ENCODE measurements at places on chromosomes 2 and 18. TPM values are rescaled to one million over a fixed set of nuclear protein-coding genes. Genes with fewer than 3 reads are reported as not detected.

GRCh38 chr2:207790898-207791297 lies 21.2 kb upstream of the FZD5 start:
- no peak for DNase-seq
- no peak overlapping the region for H3K27ac ChIP-seq
- H3K36me3 ChIP-seq = no peaks in the 10 kb centered on the region

DNA sequence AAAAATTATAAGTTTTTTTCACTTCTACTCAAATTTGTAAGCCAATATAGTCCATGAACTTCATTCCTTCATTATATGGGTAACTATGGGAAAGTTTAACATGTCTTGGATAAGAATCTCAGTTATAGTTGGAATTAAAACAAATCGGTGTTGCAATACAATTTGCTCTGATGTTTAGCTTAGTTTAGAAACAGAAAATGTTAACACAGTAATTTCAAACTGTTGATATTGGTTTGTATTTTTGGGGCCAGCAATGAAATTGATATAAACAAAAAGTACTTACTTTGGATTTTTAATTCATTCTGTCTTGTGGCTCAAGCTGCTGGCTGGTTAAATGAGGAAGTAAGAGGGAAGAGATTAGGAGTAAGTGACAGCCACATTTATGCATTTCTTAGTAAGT lies 368.5 kb upstream of the NT5C1B start:
- H3K27ac ChIP-seq = no peak overlapping the region
- H3K27me3 ChIP-seq = no peaks in the 10 kb centered on the region
- H3K4me3 ChIP-seq = no peak overlapping the region
- no peak for DNase-seq

GRCh38 chr2:207970147-207970825 lies 55.0 kb downstream of the PLEKHM3 start:
- no peaks in the 10 kb centered on the region for H3K27me3 ChIP-seq
- no peak for DNase-seq
- no peak overlapping the region for H3K27ac ChIP-seq
- no peak overlapping the region for H3K4me3 ChIP-seq
- no peaks in the 10 kb centered on the region for H3K4me1 ChIP-seq

DNA sequence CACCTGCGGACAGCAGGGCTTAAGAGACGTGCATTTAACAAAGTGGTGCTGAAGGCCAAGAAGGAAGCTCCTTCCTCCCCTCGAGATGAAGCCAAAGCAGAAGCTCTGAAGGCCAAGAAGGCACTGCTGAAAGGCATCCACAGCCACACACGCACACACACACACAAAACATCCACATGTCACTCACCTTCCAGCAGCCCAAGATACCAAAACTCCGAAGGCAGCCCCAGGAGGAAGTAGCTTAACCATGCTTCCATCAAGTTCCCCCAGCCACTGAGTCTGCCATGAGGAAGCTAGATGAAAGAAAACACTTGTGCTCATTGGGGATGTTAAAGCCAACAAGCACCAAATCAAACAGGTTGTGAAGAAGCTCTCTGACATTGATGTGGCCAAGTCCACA lies 175.7 kb upstream of the POU3F3 start:
- H3K27me3 ChIP-seq = no peaks in the 10 kb centered on the region
- no peaks in the 10 kb centered on the region for H3K36me3 ChIP-seq
- DNase-seq = no peak
- no peak overlapping the region for H3K27ac ChIP-seq
- no peak overlapping the region for H3K4me3 ChIP-seq
- no peaks in the 10 kb centered on the region for H3K4me1 ChIP-seq

Gene LCT
- not detected for total RNA-seq

Gene SEMA4F
- 18.0 TPM for total RNA-seq

GRCh38 chr2:24643051-24643450 lies 150.1 kb downstream of the PTRHD1 start:
- no peak overlapping the region for H3K4me3 ChIP-seq
- no peak for DNase-seq
- no peaks in the 10 kb centered on the region for H3K4me1 ChIP-seq
- H3K27ac ChIP-seq = no peak overlapping the region
- H3K36me3 ChIP-seq = peaks cover 2% of the 10 kb centered on the region

DNA sequence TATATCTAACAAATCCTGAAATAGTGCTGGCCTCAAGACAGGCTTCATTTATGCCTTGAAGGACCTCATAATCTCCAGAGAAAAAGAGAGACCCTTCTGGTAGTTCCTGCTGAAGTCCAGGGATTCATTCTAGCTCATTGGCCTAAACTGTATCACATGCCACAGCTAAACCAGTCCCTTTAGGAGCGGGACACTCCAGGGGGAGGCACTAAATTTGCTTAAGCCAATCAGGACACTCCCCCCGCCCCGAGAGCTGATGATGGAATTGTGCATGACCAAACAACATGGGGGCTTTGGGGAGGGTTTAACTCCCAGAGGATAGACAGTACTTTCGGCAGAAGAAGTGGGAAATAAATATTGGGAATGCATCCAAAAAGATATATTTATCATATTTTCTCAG lies 36.4 kb upstream of the CXCR4 start:
- DNase-seq = no peak
- H3K36me3 ChIP-seq = no peaks in the 10 kb centered on the region

- no peak for DNase-seq
- no peaks in the 10 kb centered on the region for H3K4me1 ChIP-seq
- no peak overlapping the region for H3K4me3 ChIP-seq
- H3K36me3 ChIP-seq = no peaks in the 10 kb centered on the region
- no peaks in the 10 kb centered on the region for H3K27me3 ChIP-seq
Measured at GRCh38 chr2:200056105-200056504, 100.7 kb downstream of the MAIP1 start.

DNA sequence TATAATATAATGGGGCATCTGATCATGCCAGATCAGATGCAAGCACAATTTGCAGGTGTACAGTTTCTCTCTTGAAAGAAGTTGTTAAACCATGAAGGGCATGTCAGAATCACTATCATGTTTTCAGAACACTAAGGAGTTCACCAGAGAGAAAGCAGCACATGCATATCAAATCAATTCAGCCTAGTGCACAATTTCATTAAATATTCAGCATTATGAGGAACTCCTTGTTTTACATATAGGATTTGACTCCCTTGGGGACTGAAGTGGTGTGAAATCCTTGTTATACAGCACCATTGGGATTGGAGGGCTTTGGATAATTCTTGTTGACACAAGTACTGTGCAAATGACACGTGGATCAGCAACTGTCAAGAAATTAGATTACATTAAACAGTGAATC lies 562.1 kb upstream of the KLHL29 start:
- H3K36me3 ChIP-seq = no peaks in the 10 kb centered on the region
- no peak for DNase-seq
- H3K4me1 ChIP-seq = no peaks in the 10 kb centered on the region
- H3K27ac ChIP-seq = no peak overlapping the region
- H3K4me3 ChIP-seq = no peak overlapping the region
- H3K27me3 ChIP-seq = no peaks in the 10 kb centered on the region

Gene ITGB6
- not detected for total RNA-seq

DNA sequence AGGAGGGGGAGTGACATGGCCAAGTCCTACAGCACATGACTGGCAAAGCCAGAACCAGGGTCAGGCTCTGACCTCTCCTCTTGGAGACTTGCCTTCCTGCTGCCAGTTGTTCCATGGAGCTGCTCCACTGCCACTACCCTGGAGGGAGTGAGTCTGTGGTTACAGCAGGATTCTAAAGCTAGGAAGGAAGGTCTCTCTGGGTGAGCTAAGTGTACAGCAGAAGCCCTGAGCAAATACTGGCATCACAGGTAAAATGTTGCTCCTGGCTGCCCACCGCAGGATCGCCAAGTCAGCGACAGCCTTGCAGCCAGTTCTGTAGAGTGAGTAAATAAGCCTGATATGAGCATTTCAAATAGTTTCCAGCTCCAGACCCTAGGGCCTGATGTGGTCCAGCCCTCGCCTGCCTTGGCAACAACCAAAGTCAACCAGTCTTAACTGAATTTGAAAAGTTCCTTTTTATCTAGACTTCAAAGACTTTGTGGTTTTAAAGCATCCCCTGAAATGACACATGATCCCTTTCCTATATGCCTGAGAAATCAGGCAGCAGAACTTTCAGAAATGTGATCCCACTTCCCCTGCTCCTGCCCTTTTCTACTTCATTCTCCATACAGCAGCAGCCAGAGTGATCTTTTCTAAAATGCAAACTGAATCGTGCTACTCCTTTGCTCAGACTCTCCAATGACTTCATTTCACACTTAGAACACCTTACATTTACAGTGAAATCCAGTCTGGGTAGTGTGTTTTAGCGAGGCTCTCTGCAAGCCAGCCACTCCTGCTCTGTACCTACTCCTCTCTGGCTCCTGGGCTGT lies 114.3 kb downstream of the MGAT5 start:
- H3K36me3 ChIP-seq = peaks cover 6% of the 10 kb centered on the region
- DNase-seq = no peak
- no peak overlapping the region for H3K4me3 ChIP-seq
- H3K4me1 ChIP-seq = peaks cover 5% of the 10 kb centered on the region

Gene ADRA2B
- total RNA-seq = 0.38 TPM

- H3K27ac ChIP-seq = no peak overlapping the region
- DNase-seq = no peak
Measured at GRCh38 chr2:64354857-64355680, 98.9 kb upstream of the LGALSL start.
